Tracheal epithelial cell (primary cell): ENCODE measurements at places on chromosomes 12 and 14. TPM values are rescaled to one million over a fixed set of nuclear protein-coding genes. Genes with fewer than 3 reads are reported as not detected.

Gene MAP1LC3B2
- total RNA-seq, result 0.43 and 0.48 TPM in 2 replicates

Gene AJUBA
- 250 and 322 TPM in 2 replicates for total RNA-seq

Gene ORAI1
- 10.8 and 16.2 TPM in 2 replicates for total RNA-seq

Gene NELL2
- under 0.01 TPM in 1 of 2 replicates, not detected in the other for total RNA-seq

Gene C12orf50
- not detected in 2 replicates for total RNA-seq

Gene TSPAN19
- not detected in 2 replicates for total RNA-seq

Gene HCAR2
- total RNA-seq, result 3.6 and 6.5 TPM in 2 replicates

Gene OR10P1
- total RNA-seq, result not detected in 2 replicates

Gene NEUROD4
- total RNA-seq, result not detected in 2 replicates

Gene DHRS2
- total RNA-seq, result not detected in 2 replicates

Gene RTL1
- total RNA-seq, result not detected in 2 replicates

Gene MYF6
- not detected in 2 replicates for total RNA-seq

Gene ACOT6
- total RNA-seq, result 0.24 and 0.43 TPM in 2 replicates
